ENCODE measurements at places on chromosomes 1 and 21. TPM values are rescaled to one million over a fixed set of nuclear protein-coding genes. Genes with fewer than 3 reads are reported as not detected.

- no peak for DNase-seq
These were observed 53.2 kb downstream of the PRKCZ start for GRCh38 chr1:2103266-2103900.

DNA sequence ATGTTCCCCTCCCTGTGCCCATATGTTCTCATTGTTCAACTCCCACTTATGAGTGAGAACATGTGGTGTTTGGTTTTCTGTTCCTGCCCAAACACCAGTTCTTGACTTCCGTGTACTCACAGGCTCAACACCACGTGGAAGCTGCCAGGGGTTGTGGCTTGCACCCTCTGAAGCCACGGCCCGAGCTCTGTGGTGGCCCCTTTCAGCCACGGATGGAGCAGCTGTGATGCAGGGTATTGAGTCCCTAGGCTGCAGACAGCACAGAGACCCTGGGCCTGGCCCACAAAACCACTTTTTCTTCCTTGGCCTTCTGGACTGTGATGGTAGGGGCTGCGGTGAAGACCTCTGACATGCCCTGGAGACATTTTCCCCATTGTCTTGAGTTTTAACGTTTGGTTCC lies 111.6 kb downstream of the SYT14 start:
- no peak for DNase-seq

GRCh38 chr1:32926562-32926961 lies 25.4 kb upstream of the TMEM54 start:
- DNase-seq = no peak

GRCh38 chr1:19771350-19771749 lies 28.4 kb downstream of the TMCO4 start:
- DNase-seq = no peak

DNA sequence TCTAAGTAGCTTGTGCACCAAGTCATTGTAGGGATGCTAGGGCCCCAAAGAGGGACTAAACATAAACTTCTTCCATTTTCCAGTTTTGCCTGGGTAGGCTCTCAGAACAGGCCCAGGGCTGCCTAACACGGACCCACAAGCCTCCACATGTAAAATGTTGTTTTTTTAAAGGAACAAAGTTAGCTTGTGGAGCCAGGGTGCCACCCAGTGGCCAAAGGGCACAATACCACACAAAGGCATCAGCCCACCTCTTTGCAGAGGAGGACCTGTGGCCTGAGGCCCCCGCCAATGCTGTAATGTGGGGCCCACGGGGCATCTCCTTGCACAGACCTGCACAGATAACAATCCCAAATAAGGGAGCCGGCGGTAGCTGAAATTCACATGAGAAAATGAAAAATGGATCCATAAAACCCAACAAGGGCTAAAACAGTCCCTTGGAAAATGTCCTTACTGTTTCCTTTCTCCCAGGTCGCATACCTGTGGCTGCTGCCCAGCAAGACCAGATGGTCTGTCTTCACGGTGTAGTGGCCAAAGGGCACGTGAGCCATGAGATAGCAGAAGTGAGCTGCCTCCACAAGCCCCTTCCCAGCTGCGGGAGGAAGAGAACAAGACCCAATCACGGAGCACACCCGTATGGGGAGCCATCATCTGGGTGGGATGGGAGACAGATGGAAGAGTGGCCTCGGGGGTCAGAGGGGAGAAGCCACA lies 23.8 kb downstream of the SEC16B start:
- DNase-seq = no peak

Gene BGLAP
- not detected for polyA plus RNA-seq

Data from naive thymus-derived CD8-positive, alpha-beta T cell (primary cell).